ENCODE measurements at places on chromosomes 12 and 14.

DNA sequence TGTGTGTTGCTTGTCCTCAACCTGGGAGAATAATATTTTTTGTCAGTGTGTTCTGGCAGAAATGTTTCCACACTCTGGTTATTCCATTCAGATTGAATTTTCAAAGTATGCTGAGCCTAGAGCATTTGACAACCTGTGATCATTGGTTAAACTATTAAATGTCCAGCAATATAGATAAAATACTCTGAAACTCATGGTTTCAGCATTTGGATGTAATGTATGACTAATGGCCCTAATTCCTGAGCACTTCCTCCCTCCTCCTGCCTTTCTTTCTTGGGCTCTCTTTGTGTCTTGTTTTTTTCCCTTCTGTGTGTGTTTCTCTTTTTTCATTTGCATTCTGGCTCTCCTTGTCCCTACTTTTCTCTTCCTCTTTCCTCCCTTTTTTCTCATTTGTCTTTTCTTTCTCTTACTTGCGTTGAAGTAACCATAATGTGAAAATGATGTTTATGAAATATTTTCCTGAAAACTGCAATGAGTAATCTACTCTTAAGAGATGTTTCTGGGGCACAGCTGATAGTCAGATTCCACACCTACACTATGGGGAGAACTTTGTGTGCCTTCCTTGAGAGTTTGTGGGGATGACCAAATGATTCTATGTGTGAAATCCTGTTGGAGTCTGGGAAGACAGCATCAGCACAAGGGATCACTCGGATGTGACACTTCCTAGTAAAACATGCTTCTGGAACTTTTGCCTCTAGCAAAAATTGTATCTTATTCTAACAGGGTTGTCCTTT is 74.6 kb downstream of the FRMD6 start:
- DNase-seq = peak; percentile 24

DNA sequence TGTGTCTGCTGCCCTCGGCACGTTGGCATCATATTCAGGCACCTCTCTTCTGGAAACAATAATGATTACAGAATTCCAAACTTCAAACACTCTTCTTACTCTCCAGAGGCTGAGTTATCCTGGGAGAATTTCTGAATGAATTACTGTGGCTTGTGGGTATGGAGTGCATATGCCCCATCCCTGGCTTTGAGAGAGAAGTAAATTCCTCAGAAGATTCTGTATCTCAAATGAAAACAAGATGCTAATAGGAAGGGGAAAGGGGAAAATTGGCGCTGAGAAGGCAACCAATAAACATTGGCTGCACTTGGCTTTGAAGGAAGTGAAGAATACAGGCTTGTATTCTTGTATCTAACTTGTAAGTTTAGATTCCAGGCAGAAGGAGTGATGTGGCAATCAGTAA is 132.0 kb upstream of the NOVA1 start:
- DNase-seq = no peak

DNA sequence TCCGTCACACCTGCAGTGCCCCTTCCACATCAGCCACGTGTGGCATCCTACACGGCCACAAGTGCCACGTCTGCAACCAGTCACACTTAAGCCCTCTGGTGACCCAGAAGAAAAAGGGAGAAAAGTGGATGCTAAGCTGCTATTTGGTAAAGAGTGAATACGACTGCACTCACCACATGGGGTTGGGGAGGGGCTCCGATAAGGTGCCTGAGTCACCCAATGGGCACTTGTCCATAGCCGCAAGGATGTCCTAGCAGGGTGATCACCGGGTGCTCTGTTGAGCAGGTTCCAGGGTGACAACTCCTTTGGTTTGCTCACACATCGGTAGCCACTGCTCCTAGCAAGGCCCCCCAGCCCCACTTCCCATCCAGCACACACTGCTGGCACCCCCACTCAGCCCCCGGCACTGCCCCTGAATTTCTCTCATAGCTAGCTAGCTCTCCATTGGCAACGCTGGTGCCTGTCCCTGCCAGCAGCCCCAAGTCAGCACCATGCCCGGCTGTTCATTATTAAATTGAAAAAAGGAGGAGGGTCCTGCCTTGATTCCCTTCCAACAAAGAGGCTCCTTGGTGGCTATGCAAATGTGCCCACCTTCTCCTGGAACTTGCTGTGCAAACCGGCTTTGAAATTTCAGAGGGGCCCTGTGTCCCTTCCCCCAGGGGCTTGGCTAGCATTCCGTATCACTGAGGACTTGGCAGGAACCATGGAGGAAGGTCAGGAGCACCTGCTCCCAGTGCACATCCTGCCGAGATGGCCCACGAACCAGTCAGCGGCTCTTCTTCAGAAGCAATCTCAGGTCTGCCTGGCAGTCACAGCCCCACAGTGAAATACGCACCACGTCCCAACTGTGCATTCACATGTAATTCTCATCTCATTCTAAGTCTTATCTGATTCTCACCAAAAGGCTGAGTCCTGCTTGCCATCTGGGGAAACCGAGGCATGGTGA is 227.7 kb upstream of the DIO3 start:
- DNase-seq = no peak

DNA sequence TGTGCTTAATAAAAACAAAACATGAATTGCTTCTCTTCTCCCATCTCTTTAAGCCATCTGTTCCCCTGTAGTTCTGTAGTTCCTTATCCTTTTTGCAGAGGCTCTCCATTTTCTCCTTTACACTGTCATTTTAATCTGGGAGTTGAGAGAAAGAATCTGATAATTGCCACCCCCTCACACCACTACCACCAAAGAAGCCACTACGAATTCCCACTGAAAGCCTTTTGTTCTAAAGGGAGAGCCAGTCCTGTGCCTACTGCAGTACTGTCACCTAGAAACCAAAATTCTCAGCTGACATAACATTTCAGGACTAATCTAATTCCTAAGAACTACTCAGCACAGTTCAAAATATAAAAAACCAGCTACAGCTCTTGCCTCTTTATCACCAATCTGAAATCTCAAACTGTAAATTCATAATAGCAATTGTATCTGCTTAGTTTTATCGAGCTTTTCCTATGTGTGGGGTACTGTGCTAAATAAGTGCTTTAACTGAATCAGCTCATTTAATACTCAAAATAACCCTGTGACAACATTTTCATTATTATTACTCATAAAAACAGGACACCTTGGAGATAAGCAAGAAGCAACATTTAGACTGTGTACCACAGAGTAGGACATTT is 72.4 kb downstream of the SPPL3 start:
- DNase-seq = no peak

GRCh38 chr14:91333650-91334039 is 84.0 kb downstream of the CCDC88C start:
- no peak for DNase-seq

DNA sequence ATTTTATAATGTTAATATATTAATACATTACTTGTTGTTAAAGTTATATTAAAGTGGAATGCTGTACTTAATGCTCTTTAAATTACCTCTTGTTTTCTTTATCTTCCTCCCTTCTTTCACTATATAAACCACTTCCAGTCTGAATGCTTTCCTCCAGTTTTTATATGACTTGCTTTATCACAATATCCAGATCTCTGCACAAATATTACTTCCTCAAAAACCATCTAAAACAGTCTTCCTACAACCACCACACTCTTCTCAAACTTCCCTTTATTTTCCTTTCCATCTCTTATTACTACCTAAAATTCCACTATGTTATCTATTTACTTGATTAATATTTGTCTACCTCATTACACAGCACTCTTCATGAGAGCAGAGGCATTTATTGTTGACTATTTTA is 956.6 kb downstream of the LRFN5 start:
- DNase-seq = no peak

- peak; percentile 46 for DNase-seq
Observed at GRCh38 chr14:91417983-91418386, 365 bp upstream of the CCDC88C start.

DNA sequence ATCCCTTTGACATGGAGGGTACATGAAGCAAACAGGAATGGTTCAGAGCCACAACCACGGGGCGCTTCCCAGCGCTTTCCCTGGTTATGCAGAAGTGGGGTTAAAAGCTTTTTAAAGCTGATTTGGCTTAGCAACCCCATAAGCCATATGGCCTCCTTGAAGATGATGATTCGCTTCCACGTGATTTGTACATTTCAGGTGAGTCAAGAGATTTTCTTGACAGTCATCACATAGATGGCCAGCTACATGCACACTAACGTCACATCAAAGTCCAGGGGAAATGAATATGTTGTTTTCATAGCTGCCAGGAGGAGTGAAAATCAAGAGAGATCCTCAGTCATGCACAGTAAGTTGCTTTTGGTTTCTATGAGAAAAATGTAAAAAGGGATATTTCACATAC is 309.7 kb downstream of the TMEM132D start:
- no peak for DNase-seq

DNA sequence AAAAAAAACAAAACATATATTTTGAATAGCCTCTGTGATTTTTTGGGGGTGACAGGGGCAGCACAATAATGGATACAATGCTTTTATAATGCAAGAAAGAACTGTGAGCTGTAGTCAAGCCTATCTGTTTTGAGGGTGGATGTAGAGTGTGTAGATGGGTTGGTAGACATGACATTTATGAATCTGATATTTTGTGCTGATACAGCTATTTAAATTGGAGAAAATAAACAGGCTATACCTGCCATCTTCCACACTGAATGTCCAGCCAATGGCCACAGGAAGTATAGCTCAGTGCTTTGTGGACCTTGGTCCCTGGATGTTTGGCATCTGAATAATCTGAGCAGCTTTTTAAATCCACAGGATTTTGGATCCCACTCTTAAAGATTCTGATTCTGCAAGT is 175.0 kb downstream of the NEDD1 start:
- no peak for DNase-seq

- DNase-seq = no peak
Observed at GRCh38 chr14:30484201-30484600, 74.8 kb upstream of the G2E3 start.

GRCh38 chr12:52260361-52261207 is 13.9 kb upstream of the KRT86 start:
- DNase-seq = no peak

DNA sequence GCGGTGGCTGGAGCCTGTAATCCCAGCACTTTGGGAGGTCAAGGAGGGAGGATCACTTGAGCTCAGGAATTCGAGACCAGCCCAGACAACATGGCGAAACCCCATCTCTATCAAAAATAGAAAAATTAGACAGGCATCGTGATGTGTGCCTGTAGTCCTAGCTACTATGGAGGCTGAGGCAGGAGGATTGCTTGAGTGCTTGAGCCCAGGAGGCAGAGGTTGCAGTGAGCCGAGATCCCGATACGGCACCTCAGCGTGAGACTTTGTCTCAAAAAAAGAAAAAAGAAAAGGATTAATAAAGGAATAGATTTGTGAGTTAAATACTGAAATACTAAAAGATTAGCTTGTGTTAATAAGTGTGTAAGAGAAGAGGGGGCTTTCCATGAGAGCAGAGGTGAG is 29.4 kb downstream of the RPGRIP1 start:
- no peak for DNase-seq

- peak; percentile 95 for DNase-seq
Observed at GRCh38 chr12:51886021-51886710, 1.7 kb upstream of the ANKRD33 start.

- DNase-seq = no peak
Observed at GRCh38 chr14:51566831-51567582, 84.7 kb upstream of the FRMD6 start.

- DNase-seq = peak; percentile 63
Observed at GRCh38 chr14:66624336-66624937, 116.5 kb downstream of the GPHN start.

DNA sequence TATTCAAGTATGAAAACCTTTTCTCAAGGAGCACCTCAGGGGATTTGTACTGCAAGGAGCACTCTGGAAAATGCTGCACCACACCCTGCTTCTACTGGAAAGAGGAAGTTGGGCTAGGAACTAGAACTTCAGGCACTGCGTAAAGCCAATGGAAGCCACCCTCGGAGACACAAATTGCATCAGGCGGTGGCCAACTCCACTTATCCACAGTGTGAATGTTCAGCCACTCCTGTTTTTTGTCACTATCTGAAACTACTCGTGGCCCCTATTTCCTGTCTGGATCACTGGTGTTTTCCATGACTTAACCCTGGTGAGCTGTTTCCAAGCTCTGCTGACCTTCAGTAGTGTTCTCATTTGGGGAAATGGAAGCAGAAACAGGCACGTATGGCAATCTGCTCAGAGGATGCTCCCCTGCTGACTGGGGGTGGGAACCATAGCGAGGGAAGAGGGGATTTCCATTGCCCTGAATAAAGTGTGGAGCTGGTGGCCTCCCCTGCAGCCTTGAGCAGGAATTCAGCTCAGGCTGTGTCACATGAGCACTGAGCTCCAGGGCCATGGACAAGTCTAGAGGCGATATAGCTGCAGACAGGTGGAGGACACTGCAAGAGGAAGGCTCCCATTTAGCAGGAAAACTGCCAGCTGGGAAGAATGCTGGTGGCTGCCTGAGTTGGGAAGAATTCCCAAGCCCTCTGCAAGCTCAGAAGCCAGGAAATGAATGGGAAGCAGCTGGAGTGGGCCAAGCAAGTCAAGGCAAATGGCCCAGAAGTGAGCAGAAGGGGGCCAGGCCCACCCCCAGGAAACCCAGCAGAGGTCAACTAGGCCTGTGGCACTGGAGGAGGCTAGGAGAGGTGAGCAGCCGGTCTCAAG is 50.5 kb upstream of the RAP1B start:
- no peak for DNase-seq

DNA sequence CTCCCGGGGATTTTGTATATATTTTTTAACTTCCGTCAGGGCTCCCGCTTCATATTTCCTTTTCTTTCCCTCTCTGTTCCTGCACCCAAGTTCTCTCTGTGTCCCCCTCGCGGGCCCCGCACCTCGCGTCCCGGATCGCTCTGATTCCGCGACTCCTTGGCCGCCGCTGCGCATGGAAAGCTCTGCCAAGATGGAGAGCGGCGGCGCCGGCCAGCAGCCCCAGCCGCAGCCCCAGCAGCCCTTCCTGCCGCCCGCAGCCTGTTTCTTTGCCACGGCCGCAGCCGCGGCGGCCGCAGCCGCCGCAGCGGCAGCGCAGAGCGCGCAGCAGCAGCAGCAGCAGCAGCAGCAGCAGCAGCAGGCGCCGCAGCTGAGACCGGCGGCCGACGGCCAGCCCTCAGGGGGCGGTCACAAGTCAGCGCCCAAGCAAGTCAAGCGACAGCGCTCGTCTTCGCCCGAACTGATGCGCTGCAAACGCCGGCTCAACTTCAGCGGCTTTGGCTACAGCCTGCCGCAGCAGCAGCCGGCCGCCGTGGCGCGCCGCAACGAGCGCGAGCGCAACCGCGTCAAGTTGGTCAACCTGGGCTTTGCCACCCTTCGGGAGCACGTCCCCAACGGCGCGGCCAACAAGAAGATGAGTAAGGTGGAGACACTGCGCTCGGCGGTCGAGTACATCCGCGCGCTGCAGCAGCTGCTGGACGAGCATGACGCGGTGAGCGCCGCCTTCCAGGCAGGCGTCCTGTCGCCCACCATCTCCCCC is 777 bp downstream of the ASCL1 start:
- no peak for DNase-seq

Measured in AG08396 (cell line).